LHCN-M2 (cell line): ENCODE measurements at places on chromosomes 16 and 17. TPM values are rescaled to one million over a fixed set of nuclear protein-coding genes. Genes with fewer than 3 reads are reported as not detected.

The CDH1 gene
- total RNA-seq, result not detected in 2 replicates

The TMEM204 gene
- not detected in 2 replicates for total RNA-seq

The TNFRSF13B gene
- total RNA-seq, result not detected in 2 replicates

The CD19 gene
- total RNA-seq, result not detected in 2 replicates

The CUEDC1 gene
- total RNA-seq, result 22.9 and 29.6 TPM in 2 replicates

The SLC52A1 gene
- total RNA-seq, result 0.06 TPM in 1 of 2 replicates, not detected in the other

The KRT35 gene
- not detected in 2 replicates for total RNA-seq

The ELP5 gene
- 52.6 and 58.2 TPM in 2 replicates for total RNA-seq

The CCT6B gene
- 1.8 and 2.0 TPM in 2 replicates for total RNA-seq

The PLCD3 gene
- 36.5 and 146 TPM in 2 replicates for total RNA-seq

The CORO6 gene
- total RNA-seq, result 22.1 and 41.6 TPM in 2 replicates

The DNAJA3 gene
- total RNA-seq, result 64.2 and 69.4 TPM in 2 replicates

The DHRS7C gene
- total RNA-seq, result not detected in 2 replicates

The PYCARD gene
- total RNA-seq, result 7.7 and 10.8 TPM in 2 replicates

The FOXL1 gene
- 4.1 and 5.3 TPM in 2 replicates for total RNA-seq

The CA7 gene
- not detected in 2 replicates for total RNA-seq

The MYH1 gene
- total RNA-seq, result not detected in 2 replicates

The SDR42E2 gene
- total RNA-seq, result not detected in 2 replicates

The FAM20A gene
- total RNA-seq, result not detected in 2 replicates
